Karpas-422 (cell line): ENCODE measurements at places on chromosomes 7 and 10.

DNA sequence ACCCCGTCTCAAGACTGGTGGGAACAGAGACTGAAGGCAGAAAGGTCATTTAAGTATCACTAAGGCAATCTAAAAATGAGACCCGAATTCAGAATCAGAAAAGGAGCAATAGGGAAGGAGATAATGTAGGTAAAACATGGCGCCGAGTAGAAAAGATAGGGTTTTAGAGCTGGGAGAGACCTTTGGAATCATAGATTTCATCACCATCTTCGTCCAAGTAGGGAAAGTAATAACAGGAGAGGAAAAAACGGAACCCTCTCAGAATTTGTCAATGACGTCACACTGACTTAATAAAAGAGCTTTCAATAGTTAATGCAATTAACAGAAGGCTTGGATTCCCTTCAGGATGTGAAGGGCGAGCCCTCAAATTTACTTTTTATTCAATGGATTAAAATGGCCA is 1.0 kb upstream of the UBN2 start:
- no peak for DNase-seq

DNA sequence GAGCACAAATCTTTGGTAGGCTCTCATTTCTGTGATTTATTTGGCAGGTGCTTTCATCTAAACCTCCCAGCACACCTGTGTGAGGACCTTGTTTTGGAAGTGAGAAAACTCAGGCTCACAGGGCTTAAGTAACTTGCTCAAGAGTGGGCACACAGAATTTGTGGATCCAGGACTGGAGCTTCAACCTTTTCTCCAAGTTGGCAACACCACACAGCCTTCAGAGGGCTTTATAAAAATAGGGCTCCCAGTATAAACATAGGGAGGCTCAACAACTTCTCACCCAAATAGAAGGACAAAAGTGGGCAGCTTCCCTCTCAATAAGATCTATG is 182.2 kb upstream of the NEBL start:
- no peak for DNase-seq

DNA sequence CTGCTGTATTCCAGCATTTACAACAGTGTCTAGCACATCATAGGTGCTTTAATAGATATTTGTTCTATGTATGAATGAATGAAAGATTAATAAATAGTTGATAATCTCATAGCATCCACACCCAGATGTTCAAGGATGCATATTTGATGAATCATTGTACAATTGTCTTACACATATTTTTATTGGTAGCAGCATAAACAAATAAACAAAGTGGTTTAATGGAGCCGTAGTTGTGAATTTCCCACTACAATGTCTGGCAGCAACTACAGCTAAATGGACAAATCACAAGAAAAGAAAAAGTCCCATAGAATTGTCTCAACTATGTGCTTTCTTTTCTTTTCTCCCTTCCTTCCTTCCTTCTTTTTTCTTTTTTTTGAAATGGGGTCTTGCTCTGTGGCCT is 150.8 kb downstream of the NRP1 start:
- DNase-seq, result no peak

DNA sequence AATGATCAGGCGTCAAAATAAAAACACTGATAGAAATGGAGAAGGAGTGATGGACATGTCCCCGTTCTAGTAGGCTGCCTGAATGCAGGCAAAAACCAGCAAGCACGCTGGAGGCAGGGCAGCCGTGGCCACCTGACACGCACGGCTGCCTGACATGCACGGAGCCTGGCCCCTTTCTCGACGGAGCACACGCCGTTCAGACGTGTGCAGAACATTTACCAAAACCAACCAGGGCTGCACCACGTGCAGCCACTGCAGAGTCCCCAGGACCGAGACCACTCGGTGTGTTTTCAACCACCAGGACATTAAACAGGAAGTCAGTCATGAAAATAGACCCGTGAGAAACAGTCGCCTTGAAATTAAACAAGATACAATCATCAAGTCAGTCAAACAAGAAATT is 61.9 kb upstream of the NKX6-2 start:
- no peak for DNase-seq

DNA sequence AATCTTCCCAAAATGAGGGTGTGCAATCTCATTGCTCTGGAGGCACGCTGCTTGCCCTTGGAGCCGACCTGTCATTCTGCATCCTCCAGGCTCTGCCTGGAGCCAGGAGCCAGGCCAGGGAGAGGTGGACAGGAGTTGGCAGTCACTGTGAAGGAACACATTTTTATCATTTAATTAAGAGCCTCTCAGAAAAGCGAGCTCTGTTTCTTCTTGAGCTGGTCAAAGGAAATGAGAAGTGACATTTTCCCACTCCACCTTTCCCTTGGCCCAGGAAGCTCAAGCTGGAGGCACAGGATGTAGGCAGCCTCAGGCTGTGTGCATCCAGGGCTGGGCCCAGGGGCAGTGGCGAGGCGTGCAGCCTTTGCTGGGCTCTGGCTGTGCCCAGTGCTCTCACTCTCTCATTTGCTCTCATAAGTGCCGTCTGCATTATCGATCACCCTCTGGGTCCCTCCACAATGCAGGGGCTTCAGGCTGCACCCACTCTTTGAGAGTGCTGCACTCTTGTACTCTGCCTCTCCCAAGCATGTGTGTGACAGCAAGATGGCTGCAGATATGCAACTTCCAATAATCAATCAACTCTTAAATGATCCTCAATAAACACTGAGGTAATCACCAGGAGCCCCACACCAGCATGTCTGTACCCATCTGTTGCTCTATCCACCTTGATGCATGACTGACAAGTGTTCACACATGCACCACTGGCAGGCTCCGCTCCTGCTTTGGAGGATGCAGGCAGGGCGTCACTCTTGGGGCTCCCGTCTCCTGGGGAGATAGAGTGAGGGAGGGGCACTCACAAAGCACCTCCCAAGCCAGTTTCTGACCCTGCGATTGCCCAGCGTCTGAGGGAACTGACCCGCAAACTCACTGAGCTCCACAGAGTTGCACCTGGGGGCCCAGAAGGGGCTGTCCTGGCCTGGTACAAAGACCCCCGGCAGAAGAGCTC is 171.4 kb downstream of the ZNF248 start:
- no peak for DNase-seq

DNA sequence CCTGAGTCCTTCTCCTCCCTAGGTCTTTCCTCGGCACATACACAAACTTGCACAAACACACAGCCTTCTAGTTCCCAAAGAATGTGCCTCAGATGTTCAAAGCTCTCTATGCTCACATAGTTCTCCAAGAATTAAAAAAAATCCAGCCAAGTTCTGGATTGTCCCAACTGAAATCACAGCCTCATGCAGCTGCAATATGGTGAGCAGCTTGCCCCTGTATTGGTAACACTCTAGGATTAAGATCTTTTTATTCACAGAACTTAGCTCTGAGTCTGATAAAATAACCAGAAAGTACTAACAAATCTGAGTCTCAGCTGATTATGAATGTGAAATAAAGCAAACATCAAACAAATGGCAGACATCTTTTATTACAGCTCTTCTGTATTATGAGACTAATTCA is 604.8 kb upstream of the PFKP start:
- DNase-seq, result no peak

DNA sequence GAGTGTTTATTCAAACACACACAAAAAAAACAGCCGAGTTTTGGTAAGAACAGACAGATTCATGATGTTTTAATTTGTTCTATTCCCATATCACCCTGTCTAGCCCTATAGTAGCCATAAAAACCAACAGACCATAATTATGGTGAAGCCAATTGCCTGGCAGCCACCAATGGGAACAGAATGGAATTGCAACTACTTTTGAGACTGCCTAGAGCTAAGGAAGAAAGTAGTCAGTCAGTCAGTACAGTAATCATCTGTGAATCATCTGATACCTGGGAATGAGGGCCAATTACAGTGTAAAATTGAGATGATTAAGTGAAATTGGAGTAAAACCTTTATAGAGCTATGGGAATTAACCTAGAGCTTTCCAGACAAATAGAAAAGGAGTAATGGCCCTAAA is 952.7 kb upstream of the KCND2 start:
- no peak for DNase-seq

DNA sequence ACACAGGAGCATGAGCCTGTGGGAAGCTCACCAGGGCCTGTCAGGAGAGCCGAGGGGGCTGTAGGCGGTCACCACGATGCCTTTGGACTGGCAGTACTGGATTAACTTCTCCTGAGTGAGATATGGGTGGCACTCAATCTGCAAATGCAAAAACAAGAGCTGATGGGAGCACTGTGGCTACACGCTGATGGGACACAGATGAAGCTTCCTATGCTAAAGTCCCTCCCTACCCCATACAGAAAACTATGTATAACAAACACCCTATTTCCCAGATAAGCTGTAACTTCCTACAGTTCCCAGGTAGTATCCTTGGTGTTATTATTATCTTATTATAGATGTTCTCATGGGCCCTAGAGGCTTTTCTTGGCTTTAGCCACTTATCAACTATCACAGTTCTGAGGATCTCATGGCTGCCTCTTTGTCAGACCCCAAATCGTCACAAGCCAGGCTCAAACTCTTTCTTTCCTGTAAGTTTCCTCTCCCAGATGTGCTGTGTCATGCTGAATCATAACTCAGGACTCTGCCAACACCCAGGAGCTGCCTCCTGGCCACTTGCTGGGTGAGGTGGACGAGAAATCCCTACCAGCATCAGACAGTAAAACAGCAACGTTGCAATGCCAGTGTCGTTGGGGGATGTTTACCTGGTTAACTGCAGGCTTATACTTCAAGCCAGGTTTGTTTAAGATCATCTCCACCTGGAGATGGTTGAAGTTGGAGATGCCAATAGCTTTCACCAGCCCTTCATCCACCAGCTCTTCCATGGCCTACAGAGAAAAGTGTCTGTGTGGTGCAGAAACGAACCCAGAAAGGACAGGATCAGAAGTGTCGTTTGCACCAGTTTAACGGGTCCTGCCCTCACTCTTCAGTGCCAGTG is 10.3 kb downstream of the AKR1B1 start:
- no peak for DNase-seq

GRCh38 chr7:93026425-93026824 is 91.4 kb downstream of the SAMD9 start:
- DNase-seq, result no peak

GRCh38 chr10:13683017-13683416 is 96.3 kb downstream of the PRPF18 start:
- no peak for DNase-seq

GRCh38 chr7:152571068-152571467 is 104.9 kb downstream of the XRCC2 start:
- no peak for DNase-seq

- DNase-seq, result no peak
These were observed 72.2 kb upstream of the CFAP46 start for GRCh38 chr10:133014416-133015210.

GRCh38 chr10:92184977-92185376 is 105.9 kb downstream of the CPEB3 start:
- DNase-seq, result no peak

GRCh38 chr10:6470894-6471618 is 109.0 kb downstream of the PRKCQ start:
- no peak for DNase-seq

GRCh38 chr10:48800007-48800675 is 115.5 kb downstream of the WDFY4 start:
- peak; percentile 56 for DNase-seq

DNA sequence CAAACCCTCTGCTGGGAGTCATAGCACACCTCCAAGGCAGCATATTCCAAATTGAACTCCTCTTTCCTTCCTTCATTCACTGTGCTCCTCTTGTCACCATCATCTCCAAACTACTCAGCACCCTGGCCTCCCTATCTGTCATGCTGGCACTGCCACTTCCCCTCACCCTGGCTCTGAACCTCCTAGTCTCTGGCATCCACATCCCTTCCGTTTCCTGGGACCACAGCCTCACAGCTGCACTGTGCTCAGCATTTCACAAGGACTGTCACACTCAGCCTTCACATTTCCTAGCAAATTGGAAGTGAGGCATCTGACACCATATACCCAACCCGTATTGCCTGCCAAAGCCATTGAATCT is 124.7 kb downstream of the WDR11 start:
- no peak for DNase-seq

DNA sequence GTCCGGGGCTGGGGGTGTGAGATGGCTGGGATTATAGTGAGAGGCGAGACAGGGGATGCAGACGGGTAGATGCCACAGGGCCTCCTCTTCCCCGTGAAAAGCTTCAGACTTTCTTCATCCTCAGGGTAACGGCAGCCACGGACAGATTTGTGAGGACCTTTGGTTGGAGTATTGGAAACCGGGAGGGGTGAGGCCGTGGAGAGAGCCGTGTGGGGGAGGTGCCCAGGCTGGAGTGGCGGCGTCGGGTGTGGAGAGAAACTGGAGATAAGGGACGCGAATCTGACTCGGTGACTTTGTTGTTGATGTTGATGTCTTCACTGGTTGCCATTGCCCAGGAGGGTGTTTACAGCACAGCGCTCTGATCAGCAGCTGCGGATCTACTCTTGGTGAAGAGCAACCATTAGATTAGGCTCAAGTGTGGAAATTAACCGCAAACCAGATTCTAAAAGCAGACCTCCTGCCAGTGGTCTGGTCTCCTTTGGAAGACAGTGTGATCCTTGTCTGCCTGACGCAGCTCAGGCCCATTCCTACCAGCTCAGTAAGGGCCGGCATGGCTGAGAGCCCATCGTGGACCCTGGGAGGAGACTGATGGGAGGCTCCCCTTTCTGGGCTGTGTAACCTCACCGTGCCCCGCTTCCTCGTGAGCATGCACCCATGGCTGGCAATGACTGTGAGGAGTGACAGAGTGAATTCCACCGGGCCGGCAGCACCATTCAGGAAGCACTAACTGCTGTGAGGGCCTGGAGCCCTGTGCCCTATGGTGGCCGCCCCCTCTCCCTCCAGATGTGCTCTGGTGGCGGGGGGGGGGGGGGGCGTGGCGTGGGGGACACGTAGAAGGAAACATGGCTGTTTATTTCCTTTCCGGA is 90.3 kb downstream of the INPP5A start:
- DNase-seq, result no peak

DNA sequence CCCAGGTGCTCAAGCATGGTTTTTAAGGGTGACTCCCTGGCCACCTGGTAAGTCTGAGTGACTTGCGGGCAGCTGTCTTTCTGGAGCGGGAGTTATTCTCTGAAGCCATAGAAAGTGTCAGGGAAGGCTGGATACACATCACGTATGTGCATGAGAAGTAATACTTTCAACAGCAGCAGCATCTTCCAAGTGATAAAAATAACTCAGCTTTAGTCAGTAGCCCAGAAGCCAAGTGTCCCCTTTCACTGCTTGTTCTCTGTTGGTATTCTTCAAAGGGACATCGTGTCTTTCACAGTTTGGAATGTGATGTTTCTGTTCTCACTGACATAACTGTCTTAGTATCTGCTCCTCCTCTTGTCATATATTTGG is 97.6 kb downstream of the KIAA1217 start:
- no peak for DNase-seq

DNA sequence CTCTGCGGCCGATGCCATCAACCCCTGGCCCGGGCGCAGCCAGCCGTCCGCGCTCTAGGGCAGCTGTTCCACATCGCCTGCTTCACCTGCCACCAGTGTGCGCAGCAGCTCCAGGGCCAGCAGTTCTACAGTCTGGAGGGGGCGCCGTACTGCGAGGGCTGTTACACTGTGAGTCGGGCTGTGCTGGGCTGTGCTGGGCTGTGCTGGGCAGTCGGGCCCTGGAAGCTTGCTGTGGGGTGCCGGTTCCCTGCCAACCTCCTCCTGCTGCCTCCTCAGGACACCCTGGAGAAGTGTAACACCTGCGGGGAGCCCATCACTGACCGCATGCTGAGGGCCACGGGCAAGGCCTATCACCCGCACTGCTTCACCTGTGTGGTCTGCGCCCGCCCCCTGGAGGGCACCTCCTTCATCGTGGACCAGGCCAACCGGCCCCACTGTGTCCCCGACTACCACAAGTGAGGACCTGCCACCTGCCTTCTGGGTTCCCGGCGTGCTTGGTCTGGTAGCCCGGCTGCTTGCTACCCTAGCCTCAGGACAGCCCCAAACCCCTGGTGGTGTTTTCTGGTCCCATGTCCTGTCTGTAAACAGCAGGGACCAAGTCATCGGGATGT is 7.5 kb downstream of the ZYX start:
- DNase-seq, result no peak

GRCh38 chr10:14588084-14588937 is 186.4 kb downstream of the FAM107B start:
- DNase-seq, result no peak
